Iris pigment epithelial cell (primary cell): ENCODE measurements at places on chromosomes 4 and X.

DNA sequence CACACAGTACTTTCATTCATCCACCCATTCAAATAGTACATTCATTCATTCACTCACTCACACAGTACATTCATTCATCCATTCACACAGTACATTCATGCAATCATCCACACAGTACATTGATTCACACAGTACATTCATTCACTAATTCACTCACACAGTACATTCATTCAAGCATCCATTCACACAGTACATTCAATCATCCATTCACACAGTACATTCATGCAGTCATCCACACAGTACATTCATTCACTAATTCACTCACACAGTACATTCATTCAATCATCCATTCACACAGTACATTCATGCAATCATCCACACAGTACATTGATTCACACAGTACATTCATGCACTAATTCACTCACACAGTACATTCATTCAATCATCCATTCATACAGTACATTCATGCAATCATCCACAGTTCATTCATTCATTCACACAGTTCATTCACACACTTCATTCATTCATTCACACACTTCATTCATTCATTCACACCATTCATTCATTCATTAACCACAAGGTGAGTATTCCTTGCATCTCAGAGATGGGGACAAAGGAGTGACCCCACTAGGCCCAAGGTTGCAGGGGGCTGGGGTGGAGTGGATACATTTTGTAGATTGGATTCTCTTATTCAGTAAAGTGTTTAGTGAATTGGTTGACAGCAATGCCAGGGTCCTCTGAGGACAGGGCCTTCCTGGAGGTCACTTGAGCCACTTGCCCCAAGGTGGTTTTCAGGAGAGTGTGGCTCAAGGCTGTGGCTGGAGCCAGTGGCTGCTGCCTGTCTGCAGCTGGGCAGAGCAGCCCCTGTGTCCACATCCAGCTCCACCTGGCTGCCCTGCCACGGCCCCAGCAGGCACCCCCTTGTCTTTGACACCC, 4.3 kb upstream of the SPON2 start:
- no peak for DNase-seq

- no peak for DNase-seq
Observed at GRCh38 chr4:48484494-48485168, 1.5 kb downstream of the SLC10A4 start.

- no peak for DNase-seq
Observed at GRCh38 chrX:11881485-11882170, 123.6 kb downstream of the MSL3 start.

- no peak for DNase-seq
Observed at GRCh38 chr4:110850461-110851442, 227.9 kb upstream of the PITX2 start.

DNA sequence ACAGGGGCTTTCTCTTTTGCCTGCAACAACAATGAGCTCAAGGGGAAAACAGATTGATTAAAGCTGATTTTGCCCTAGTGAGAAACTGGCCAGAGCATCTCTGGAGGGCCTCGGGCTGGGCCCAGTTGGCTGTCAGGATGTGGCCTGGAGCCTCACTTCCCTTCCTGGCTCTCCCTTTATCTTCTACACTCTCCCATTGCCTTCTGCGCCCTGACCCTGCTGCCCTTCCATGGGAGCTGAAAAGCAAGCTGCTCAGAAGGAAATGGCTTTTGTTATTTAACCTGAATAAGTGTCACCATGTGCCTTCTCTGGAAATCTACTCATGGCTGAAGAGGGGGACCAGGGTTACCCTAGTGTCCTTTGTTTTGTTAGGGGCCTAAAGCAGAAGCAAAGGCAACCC, 43.8 kb downstream of the NHSL2 start:
- no peak for DNase-seq

GRCh38 chr4:168059251-168059650, 33.1 kb upstream of the ANXA10 start:
- peak; percentile 77 for DNase-seq

DNA sequence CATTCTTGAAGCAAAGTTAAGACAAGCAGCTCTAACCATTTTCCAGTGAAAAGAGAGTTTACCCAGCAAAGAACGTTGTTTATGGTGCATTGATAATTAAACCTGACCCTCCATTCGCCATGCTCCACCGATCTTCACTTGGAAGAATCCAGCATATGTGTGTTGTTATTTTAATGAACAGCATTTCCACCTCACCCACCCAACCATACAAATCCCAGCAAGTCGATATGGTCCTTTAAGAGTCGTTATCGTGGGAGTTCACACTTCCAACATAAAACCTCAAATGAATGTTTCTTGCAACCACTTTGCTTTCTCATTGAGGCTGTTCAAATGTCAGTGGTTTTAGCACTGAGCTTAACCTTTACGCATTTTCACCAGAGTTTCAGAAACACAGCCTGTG, 147.4 kb upstream of the LDB2 start:
- no peak for DNase-seq
